ENCODE measurements at places on chromosomes 11 and 22.

DNA sequence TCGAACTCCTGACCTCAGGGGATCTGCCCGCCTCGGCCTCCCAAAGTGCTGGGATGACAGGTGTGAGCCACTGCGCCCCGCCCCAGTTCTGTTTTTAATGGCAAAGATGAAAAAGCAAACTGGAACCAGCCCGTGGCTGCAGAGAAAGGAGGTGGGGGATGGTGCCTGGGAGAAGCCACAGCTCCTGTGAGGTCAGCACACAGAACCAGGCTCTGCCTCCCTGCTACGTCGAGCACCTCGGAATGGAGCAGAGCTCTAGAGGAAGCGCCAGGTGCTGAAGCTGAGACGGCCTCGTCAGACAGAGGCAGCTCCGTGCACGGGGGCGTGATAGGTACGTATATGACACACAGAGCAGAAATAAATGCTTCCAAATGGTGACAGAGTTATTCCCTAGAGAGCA is 8.5 kb downstream of the DRD4 start:
- no peak for DNase-seq

GRCh38 chr11:118067006-118067405 is 9.9 kb upstream of the TMPRSS4 start:
- no peak for DNase-seq

DNA sequence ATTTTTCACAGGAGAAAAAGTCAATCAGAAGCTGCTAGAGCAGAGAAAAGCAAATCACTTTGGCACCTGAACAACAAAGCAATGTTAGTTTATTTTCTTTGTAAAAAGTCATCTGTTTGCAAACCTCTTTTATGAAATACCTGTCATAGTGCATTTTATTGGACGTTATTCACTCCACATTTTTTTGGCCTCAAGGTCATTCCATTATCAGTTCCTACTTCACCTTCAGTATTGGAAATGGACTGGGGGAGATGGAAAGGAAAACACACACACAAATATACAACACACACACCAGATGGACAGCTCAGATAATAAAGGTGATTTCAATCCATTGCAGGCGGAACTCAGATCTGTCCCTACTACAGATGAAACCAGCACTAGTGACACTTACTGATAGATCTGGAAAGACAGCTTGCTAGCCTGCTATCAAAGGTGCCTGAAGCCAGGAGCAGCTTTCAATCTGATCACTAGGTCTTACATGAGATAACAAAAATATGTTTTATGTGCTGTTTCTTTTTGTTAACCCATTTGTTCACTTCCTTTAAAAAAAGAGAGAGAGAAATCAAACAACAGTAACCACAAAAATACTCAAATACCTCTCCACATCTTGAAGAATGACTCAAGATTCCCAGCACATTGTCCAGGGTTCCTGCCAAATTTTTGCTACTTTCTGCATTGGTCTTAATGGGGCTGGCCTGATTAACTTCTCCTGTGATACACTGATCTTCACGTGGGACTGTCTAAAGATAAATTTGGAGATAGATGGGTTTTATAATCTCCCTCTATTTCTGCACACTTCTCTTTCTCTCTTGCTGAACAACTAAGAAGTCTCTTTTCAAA is 844.3 kb upstream of the TENM4 start:
- DNase-seq = peak; percentile 51

DNA sequence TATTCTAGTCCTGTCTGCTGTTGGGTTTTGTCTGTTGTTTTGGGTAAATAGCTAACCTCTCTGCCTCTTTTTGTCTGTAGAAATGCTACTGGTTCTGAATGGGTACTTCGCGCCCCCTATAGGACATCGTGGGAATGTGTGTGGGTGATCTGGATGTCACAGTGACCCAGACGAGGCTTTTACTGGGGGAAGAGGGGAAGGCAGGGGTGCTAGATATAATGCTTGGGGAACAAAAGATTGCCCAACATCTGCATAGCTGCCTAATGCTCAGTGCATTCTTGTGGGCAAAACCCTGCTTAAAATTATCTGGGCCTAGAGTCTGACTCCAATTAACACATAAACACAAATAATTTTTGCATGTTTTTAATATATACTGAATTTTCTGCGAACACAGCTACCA is 57.7 kb downstream of the BMAL1 start:
- peak; percentile 73 for DNase-seq

DNA sequence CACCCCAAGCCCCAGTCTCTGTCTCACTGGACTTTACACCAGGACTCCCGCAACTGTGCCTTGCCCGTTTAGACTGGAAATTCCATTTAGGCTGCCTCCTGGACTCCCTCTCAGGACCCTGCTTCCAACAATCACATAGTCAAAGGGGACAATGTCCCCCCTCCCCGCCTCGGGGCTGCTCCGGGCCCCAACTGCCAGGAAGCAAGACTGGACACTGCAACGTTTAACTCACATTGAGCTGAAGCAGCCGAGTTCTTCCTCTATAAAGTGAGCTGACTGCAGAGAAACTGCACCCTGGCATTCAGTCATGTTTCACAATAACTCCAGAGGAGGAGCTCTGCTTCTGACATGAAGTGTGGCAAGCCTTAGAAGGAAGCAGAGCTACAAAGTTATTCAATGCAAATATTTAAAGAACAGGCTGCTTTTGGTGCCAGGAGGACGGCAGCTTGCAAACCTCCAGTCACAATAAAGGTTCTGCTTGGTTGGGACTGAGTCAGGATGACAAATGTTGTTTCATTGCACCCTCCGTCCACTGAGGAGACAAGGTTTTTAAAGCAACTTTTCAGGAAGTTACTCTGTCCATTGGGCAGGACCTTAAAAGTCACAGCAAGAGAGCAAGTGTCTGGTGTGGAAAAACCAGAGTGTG is 19.9 kb downstream of the PACSIN2 start:
- peak; percentile 91 for DNase-seq

DNA sequence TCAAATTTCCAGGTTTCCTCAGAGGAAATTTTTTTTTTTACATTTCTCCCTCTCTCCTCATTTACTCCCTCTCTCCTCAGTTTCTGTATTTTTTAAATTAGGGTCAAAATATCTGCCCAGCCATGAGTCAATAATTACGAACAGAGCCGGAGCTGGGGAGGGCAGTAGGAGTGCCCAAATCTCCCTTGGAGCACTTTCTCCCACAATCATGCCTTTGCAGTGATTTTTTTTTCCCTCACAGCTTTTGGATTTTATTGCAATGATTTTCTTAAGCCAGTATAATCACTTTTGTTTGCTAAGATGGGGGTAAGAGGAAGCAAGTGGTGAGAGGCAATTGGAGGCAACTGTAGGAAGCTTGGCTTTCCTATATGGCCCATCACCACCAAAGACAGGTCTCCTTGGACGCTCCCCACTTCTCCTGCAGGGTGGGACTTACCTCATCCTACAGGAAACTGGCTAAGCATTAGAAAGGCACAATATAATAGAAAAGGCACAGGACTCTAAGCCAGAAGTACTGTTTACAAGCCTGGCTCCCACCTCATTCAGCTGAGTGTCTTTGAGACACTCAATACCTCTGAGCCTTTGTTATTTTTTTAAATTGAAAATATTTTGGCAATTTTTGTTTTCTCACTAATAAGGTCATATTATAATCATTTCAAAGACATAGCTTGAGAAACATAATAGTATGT is 192.6 kb upstream of the PITPNB start:
- no peak for DNase-seq

DNA sequence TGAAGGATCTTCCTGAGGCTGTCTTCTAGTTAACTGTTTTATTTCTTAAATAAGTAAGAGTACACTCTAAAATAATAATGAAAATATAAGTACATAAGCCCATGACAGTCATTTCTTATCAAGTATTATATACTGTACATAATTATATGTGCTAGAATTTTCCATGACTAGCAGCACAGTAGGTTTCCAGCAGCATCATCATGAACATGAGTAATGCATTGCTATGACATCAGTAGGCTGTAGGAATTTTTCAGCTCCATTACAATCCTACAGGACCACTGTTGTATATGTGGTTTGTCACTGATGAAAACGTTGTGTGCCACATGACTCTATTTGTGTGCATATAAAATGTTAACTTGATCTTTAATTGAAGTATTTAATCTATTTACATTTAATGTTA is 22.0 kb downstream of the ZNF202 start:
- peak; percentile 48 for DNase-seq

- DNase-seq = no peak
Measured at GRCh38 chr22:49636649-49637048, 191.0 kb downstream of the BRD1 start.

DNA sequence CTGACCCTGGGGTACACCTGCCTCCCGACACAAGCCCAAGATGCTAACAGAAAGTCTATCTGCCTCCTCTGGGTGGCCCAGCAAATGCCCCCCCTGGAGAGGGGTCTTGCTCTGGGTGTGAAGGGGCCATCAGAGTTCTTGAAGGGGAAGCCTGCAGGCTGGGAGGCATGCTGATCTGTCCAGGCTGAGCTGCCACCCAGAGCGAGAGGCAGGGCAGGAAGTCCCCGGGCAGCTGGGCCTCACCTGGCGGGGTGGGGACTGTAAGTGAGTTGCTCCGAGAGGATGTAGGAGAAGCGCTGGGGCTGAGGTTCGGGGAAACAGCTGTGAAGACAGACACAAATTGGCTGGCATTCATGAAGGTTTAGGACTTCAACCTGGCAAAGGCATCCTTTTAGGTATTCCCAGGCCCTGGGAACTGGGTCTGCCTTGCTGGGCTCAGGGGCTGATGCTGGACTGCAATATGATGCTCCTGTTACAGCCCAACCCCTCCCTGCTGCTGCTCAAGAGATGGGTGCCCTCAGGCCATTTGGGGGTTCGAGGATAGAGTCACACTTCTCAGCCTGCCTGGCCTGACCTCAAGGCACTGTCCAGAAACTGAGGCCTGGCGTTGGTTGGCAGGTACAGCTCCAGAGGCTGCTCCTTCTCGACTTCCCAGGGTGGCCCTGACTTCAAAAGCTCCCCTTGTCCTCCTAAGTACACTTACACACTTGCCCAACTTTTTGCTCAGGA is 60.2 kb upstream of the LYVE1 start:
- DNase-seq = no peak

GRCh38 chr11:92316106-92316809 is 91.6 kb downstream of the FAT3 start:
- DNase-seq = no peak

- no peak for DNase-seq
Measured at GRCh38 chr11:32920570-32920969, 28.0 kb downstream of the QSER1 start.

- no peak for DNase-seq
Measured at GRCh38 chr22:49514641-49515040, 313.0 kb downstream of the BRD1 start.

DNA sequence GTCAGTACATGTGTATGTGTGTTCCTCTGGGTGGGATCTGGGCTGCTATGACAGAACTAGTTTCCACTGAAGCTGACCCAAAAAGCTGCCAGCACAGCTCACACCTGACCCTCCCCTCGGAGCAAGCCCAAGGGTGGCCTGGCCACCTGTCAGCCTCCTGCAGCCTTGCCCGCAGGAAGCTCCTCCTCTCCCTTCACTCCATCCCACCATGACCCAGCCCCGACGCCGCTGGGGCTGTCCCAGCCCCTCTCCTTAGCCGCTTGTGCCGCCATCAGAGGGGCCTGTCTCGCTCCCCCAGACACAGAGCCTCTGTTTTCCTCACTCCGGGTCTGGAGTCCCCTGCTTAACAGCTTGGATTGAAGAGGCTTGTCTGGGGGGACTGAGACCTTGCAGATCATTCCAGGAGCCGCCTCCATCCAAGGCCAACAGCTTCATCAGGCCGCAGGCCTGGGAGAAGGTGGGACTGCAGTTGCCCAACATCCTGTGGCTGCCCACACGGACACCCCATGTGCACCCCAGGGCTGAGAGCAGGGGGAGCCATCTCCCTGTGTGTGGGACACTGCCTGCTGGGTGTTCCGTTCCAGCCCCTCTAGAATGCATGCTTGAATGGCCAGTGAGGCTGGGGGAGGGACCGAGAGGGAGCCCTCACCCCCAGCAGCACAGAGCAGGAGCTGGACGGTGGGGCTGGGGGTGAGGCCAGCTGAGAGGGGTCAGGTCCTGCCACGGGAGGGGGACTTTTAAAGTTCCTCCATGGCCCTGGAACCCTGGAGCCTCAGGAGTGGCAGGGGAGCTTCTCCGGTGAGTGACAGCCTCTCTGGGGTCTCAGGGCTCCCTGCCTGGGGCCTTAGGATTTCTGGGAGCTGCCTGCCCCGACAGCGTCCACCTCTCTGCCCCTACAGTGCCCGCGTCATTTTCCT is 696 bp downstream of the MRGPRF start:
- peak; percentile 32 for DNase-seq

DNA sequence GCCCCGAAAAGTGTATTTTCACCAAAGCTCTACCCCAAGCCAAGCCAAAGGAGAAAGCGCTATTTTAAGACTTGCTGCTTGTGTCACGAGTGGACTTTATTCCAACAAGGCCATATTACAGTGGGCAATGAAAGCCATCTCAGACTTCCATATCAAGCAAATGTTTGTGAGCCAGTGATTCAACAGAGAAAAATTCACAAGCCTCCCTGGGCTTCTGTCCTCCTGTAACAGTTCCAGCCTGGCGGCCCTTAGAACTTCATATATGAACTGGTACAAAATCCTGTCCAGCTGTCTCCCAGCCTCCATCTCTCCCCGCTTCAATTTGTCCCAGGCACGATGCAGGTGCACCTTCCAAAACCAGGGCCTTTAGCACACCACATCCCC is 11.2 kb downstream of the LARGE1 start:
- DNase-seq = peak; percentile 70

DNA sequence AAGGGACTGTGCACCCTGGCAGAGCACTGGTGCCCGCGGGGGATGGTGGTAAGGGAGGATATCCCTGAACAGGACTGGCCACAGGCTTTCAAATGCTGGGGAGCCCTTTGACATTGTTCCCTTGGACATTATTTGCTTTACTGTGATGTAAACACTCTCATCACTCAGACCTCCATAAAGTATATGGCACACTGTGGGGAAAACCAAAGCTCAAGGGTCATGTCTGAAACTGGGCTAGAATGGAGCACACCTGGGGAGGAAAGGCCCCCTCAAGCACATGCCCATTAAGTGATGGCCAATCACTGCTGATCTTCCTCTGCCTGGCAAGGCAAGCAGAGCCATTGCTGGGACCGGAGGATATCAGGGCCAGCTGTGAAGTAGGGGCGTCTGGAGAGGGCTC is 60.9 kb upstream of the TENM4 start:
- DNase-seq = no peak

GRCh38 chr22:47309476-47309875 is 547.0 kb downstream of the TBC1D22A start:
- no peak for DNase-seq
